ENCODE measurements at places on chromosomes 3 and 15.
A peak's percentile ranks its signal among the peaks of the same experiment; 100 is the strongest.

DNA sequence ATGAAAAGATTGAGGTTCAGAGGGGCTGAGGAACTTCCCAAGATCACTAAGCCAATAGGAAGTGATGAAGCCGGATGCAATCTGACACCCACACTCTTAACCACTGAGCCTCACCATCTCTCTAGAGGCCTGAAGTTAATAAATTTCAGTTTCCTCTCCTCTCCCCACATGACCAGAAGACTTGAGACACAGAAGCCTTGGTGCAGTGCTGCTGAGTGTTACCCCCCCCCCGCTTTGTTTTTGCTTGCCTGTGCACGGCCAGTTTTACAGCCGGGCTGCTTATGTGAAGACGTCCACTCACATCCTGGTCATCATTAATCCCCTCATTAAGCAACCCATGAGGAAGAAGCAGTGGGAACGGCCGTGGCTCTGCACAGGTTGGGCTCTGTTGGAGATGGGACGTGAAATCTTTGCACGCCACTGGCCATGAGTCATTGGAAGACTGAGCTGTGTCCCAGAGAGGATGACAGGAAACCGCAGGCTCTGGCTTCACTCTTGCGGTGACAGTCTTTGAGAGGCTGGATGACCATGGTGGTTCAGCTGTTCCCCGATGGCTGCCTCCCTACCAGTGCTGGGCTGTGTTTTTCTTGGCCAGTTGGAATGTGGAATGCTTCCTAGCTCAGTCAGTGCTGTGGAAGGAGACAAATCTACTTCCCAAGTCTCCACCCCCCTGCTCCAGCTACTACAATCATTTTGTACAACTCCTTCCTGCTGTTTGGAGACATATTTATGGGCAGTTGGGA, 232.6 kb upstream of the LRTM1 start:
- H3K36me3 ChIP-seq, result no peaks in the 10 kb centered on the region
- DNase-seq, result peak; percentile 78
- H3K27ac ChIP-seq, result no peak overlapping the region

- H3K4me1 ChIP-seq, result peaks cover 10% of the 10 kb centered on the region
- no peak overlapping the region for H3K4me3 ChIP-seq
- H3K36me3 ChIP-seq, result no peaks in the 10 kb centered on the region
- no peak overlapping the region for H3K27ac ChIP-seq
- DNase-seq, result no peak
These were observed 75.8 kb upstream of the ABI3BP start for GRCh38 chr3:101068876-101069606.

GRCh38 chr3:135125171-135125801, 330.2 kb downstream of the EPHB1 start:
- no peak for DNase-seq
- no peaks in the 10 kb centered on the region for H3K27me3 ChIP-seq
- no peak overlapping the region for H3K4me3 ChIP-seq
- no peak overlapping the region for H3K27ac ChIP-seq

DNA sequence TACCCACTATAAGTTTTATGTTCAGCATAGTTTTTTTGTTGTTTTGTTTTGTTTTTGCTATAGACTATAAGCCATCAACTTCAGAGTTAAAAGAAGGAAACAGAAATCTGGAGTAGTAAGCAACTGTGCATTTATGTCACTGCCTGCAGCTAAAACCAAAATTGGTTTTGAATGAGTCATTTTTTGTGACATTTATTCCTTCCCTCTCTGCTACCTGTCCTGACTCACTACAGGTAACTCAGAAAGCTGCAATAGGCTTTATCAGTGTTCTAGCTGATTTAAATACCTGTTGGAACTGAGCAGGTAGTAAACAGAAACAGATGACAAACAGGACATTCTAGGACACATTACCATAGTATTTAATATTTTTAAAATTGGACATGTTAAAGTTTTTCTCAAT, 393.3 kb upstream of the WNT5A start:
- H3K36me3 ChIP-seq, result no peaks in the 10 kb centered on the region
- no peak for DNase-seq
- H3K27ac ChIP-seq, result no peak overlapping the region
- H3K4me3 ChIP-seq, result no peak overlapping the region
- no peaks in the 10 kb centered on the region for H3K27me3 ChIP-seq

DNA sequence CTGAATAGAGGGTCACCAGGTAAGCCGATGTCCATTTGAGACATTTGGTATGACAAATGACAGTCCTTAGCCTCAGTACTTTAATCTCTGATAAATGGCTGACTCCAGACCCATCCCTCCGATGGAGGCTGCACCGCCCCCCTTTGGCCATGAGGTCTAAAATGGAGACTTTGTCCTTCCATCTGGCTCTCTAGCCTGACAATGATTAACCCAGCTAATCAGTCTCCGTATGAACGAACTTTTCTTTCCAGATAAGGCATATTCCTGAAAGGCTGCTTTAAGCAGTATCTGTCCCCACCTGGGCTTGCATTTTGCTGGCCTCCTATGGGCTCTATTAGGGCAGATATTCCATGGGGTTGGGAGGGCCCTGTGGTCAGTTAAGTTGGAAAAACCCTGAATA, 10.8 kb upstream of the MYZAP start:
- no peaks in the 10 kb centered on the region for H3K36me3 ChIP-seq
- no peak overlapping the region for H3K27ac ChIP-seq
- no peak for DNase-seq
- no peaks in the 10 kb centered on the region for H3K27me3 ChIP-seq

DNA sequence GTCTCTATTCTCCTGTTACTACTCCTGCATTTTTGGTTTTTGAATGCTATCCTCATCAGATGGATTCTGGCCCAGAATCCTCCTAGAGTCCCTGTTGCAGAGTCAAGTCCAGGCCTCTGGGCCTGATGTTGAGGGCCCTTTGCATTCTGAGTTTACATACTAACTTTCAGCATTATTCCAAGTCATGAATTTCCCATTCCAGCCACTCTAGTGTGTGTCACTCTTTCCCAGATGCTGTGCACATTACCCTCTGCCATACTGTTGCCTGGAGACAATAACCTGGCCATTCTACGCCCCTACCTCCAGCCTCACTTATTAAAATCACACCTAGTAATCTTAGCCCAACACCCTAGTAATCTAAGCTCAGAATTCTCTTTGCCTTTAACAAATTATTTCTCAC, 53.4 kb downstream of the GXYLT2 start:
- peaks cover 3% of the 10 kb centered on the region for H3K36me3 ChIP-seq
- DNase-seq, result no peak
- no peak overlapping the region for H3K4me3 ChIP-seq
- no peak overlapping the region for H3K27ac ChIP-seq
- peaks cover 1% of the 10 kb centered on the region for H3K4me1 ChIP-seq

DNA sequence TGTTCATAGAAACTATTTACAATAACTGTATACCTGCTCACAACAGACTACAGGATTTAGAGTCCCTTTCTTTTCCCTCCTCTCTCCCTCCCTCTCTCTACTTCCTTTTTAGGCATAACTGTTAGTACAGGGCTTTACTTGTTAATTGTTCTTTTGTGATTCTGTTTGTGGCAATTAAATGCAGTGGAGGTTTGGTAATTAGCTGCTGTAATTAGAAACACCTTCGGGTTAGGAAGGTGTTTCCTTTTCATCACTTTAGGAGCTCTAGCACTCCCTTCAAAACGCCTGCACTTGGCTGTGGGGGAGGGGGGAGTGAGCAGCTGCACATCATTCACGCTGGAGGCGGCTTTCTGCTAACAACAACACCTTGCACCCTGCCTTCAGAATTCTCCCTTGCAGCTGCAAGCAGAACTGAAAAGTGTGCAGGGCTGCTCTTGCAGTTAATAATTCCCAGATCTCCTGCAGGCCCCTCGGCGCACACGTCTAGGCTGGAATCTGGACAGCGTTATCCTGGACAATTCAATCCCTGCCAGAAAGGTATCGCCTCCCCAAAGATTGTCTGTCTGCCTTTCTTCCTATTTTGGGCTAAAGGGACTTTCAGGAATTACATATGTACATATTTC, 242.6 kb upstream of the RGMA start:
- no peaks in the 10 kb centered on the region for H3K36me3 ChIP-seq
- H3K4me3 ChIP-seq, result no peak overlapping the region
- no peaks in the 10 kb centered on the region for H3K4me1 ChIP-seq
- H3K27me3 ChIP-seq, result peaks cover 1% of the 10 kb centered on the region
- DNase-seq, result no peak

GRCh38 chr3:133996996-133997395, 32.7 kb downstream of the SLCO2A1 start:
- H3K4me3 ChIP-seq, result no peak overlapping the region
- H3K36me3 ChIP-seq, result no peaks in the 10 kb centered on the region
- no peak overlapping the region for H3K27ac ChIP-seq
- no peaks in the 10 kb centered on the region for H3K27me3 ChIP-seq

- no peaks in the 10 kb centered on the region for H3K36me3 ChIP-seq
- no peak overlapping the region for H3K27ac ChIP-seq
- H3K27me3 ChIP-seq, result no peaks in the 10 kb centered on the region
- no peak for DNase-seq
These were observed 138.5 kb downstream of the RORA start for GRCh38 chr15:61090386-61091288.

- no peaks in the 10 kb centered on the region for H3K4me1 ChIP-seq
- H3K27ac ChIP-seq, result no peak overlapping the region
- H3K36me3 ChIP-seq, result no peaks in the 10 kb centered on the region
- no peak overlapping the region for H3K4me3 ChIP-seq
These were observed 86.7 kb upstream of the TMCO5A start for GRCh38 chr15:37847776-37848175.

DNA sequence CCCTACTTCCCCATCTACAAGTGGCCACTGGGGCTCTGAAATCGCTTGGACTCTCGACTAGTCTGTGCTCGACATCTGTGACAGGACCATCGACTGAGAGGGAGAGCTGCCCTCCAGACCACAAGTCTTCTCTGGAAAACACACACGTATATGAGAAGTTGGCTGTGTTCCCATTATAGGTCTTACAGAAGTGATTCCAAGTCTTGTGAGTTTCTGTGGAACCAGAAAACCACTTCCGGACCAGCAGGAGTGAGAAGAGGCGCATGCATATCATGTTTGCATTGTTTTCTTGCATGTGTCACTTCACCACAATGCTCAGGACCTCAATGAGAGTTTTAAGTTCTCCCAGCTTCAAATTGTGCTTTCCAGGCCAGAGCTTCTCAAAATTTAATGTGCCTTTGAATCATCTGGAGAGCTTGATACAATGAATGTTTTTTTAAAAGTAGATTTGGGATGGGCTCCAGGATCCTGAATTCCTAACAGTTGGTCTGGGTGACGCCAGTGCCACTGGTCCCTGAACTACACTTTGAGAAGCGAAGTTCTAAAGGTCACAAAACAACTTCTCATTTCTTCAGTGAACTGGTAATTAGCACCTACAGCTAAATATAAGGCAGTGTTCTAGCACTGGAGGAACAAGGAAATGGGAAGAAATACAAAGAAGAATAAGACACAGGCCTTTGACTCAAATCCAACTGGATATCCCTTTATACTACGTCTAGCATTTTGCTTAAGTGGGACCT, 15.7 kb downstream of the LIPC start:
- peak overlapping the region; percentile 9 for H3K27ac ChIP-seq
- no peaks in the 10 kb centered on the region for H3K27me3 ChIP-seq
- peaks cover 6% of the 10 kb centered on the region for H3K4me1 ChIP-seq
- H3K4me3 ChIP-seq, result no peak overlapping the region

GRCh38 chr15:31271224-31271635, 55.4 kb upstream of the KLF13 start:
- no peaks in the 10 kb centered on the region for H3K36me3 ChIP-seq
- H3K4me1 ChIP-seq, result no peaks in the 10 kb centered on the region
- no peak overlapping the region for H3K27ac ChIP-seq
- no peak overlapping the region for H3K4me3 ChIP-seq

GRCh38 chr3:4302747-4303146, 422 bp upstream of the SETMAR start:
- H3K4me1 ChIP-seq, result peaks cover 3% of the 10 kb centered on the region
- H3K27me3 ChIP-seq, result no peaks in the 10 kb centered on the region
- H3K36me3 ChIP-seq, result no peaks in the 10 kb centered on the region

GRCh38 chr3:58683466-58683865, 16.9 kb upstream of the FAM3D start:
- no peak overlapping the region for H3K4me3 ChIP-seq
- no peak overlapping the region for H3K27ac ChIP-seq
- no peaks in the 10 kb centered on the region for H3K27me3 ChIP-seq
- H3K36me3 ChIP-seq, result no peaks in the 10 kb centered on the region
- no peaks in the 10 kb centered on the region for H3K4me1 ChIP-seq

DNA sequence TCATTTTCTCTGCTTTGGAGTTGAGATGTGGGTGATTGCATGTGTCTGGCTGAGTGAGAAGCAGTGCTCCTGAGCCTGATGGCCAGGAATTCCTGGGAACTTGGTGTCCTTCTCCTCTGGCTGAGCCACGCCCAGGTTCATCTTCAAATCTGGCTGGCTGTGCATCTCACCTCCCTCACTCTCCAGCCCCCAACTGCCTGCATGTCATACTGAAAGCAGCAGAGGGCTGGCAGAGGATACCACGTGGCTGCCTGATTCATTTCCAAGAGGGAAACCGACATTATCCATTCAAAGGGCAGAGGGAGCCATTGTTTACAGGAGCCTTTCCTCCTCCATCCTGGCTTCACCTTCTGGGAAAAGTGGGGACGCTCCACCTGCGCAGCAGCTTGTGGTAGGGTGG, 57.4 kb downstream of the ABHD5 start:
- H3K27me3 ChIP-seq, result no peaks in the 10 kb centered on the region
- no peak for DNase-seq
- H3K4me3 ChIP-seq, result no peak overlapping the region
- no peaks in the 10 kb centered on the region for H3K4me1 ChIP-seq
- H3K27ac ChIP-seq, result no peak overlapping the region

GRCh38 chr15:36666228-36666905, 86.9 kb downstream of the CDIN1 start:
- no peak for DNase-seq
- no peak overlapping the region for H3K27ac ChIP-seq
- H3K36me3 ChIP-seq, result peaks cover 1% of the 10 kb centered on the region
- no peaks in the 10 kb centered on the region for H3K4me1 ChIP-seq
- no peaks in the 10 kb centered on the region for H3K27me3 ChIP-seq

GRCh38 chr3:188974856-188975599, 196.7 kb upstream of the TPRG1 start:
- no peak overlapping the region for H3K27ac ChIP-seq
- H3K4me3 ChIP-seq, result no peak overlapping the region
- DNase-seq, result peak; percentile 50
- no peaks in the 10 kb centered on the region for H3K36me3 ChIP-seq
- H3K4me1 ChIP-seq, result no peaks in the 10 kb centered on the region
- H3K27me3 ChIP-seq, result no peaks in the 10 kb centered on the region

- H3K36me3 ChIP-seq, result no peaks in the 10 kb centered on the region
- no peak overlapping the region for H3K4me3 ChIP-seq
- DNase-seq, result no peak
- H3K4me1 ChIP-seq, result no peaks in the 10 kb centered on the region
- no peak overlapping the region for H3K27ac ChIP-seq
These were observed 213.6 kb downstream of the RBMS3 start for GRCh38 chr3:29494305-29495036.

GRCh38 chr3:78277220-78277619, 1237.3 kb downstream of the ROBO2 start:
- no peaks in the 10 kb centered on the region for H3K36me3 ChIP-seq
- H3K4me1 ChIP-seq, result no peaks in the 10 kb centered on the region
- no peak overlapping the region for H3K4me3 ChIP-seq
- no peaks in the 10 kb centered on the region for H3K27me3 ChIP-seq

- H3K4me3 ChIP-seq, result no peak overlapping the region
- no peaks in the 10 kb centered on the region for H3K27me3 ChIP-seq
- no peaks in the 10 kb centered on the region for H3K36me3 ChIP-seq
- H3K4me1 ChIP-seq, result no peaks in the 10 kb centered on the region
- no peak overlapping the region for H3K27ac ChIP-seq
These were observed 176.3 kb upstream of the ZNF385D start for GRCh38 chr3:21927261-21927660.

- H3K36me3 ChIP-seq, result no peaks in the 10 kb centered on the region
- DNase-seq, result no peak
- H3K27ac ChIP-seq, result peak overlapping the region; percentile 63
- H3K4me3 ChIP-seq, result peak overlapping the region; percentile 73
These were observed 497 bp upstream of the CLASP2 start for GRCh38 chr3:33718595-33718907.

GRCh38 chr3:87855616-87856015, 203.2 kb downstream of the CGGBP1 start:
- no peaks in the 10 kb centered on the region for H3K4me1 ChIP-seq
- H3K36me3 ChIP-seq, result no peaks in the 10 kb centered on the region
- DNase-seq, result no peak
- no peaks in the 10 kb centered on the region for H3K27me3 ChIP-seq
